CD4-positive, alpha-beta T cell treated with Interleukin-15 for 4 hours (primary cell): ENCODE measurements at places on chromosomes 5 and 9.

DNA sequence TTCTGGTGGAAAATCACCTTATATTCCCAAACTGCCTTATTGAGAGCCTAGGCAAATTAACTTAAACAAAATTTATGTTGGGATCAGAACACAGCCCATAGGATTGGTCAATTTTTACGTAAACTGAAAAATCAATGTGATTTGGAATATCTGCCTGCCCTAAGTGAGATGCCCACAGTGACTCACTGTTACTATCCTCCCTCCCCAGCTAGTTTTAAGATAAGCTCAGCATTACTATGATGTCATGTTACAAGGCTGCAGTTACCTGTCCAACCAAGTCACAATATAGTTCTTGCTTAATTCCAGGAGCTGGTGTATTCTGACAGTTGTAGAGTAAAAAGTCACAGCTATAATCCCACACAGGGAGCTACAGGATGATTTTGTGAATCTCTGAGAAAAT lies 23.1 kb downstream of the SKP1 start:
- no peak for DNase-seq

DNA sequence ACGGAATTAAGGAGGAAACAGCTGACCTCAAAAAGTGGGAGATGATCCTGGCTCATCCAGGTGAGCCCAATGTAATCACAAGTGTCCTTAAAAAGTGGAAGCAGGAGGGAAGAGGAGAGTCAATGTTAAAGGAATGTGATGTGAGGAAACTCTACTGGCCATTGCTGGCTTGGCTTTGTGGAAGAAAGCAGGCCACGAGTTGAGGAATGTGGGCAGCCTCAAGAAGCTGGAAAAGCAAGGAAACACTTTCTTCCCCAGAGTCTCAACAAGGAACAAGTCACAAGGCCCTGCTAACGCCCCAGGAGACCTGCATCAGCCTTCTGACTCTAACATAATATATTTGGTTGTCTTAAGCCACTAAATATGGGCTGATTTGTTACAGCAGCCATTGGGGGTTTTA lies 252.8 kb downstream of the PSAT1 start:
- DNase-seq, result no peak

DNA sequence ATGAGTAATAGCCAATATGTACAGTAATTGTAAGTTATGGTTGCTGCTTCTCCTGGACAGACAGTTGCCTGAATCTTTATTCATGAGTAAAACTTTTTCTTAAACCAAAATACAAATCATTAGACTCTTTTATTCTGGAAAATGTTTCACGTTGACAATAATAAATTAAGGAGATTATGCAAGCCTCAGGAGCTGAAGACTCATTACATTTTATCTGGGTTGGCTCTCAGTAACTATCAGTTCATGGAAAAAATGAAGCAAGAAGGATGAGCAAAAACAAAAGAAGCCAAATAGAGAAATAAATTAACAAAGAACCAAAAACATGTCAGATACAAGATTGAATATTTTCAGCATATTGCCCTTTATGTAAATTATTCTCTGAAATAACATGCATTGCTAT lies 88.9 kb upstream of the PRR16 start:
- no peak for DNase-seq

- DNase-seq, result no peak
Measured at GRCh38 chr9:136670576-136671253, 8.0 kb downstream of the EGFL7 start.

GRCh38 chr5:68331192-68332079 lies 115.9 kb downstream of the PIK3R1 start:
- DNase-seq, result no peak

- DNase-seq, result no peak
Measured at GRCh38 chr5:61120534-61120933, 41.7 kb downstream of the SMIM15 start.

GRCh38 chr9:4796988-4797853 lies 4.5 kb downstream of the RCL1 start:
- peak; percentile 14 for DNase-seq

DNA sequence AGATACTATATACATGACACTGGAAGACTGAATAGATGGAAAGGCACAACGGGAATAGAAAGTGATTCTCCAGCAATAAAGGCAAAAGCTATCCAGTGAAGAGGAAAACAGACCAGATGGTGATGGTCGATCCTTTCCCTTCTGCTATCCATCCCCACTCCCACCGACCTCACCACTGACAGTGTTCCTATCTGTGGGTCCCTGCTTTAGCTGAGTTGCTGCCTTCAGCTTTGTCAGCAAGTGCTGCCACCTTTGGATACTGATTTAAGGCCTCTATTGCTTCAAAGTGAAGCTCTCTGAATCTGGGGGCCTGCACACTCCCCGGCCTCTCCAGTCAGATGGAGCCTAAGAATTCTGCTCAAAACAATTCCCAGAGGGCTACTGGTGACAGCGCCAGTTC lies 32.3 kb downstream of the EPB41L4A start:
- no peak for DNase-seq

DNA sequence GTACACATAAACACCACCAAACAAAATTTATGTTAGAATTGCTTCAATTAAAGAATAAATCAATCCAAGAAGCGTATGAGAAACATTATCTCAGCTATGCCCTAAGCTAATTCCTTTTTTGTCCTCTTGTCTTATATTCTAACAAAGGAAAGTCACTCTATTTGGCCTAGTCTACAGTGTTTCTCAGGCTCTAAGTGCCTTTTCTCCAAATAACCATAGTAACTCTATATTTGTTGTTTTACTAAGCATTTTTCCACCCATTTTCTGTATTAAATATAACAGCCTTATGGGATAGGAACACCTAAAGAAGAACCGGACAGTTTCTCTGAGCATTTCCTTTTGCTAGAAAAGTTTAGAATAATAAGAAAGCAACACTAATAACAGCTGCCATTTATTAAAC lies 120.1 kb upstream of the MTAP start:
- DNase-seq, result no peak

DNA sequence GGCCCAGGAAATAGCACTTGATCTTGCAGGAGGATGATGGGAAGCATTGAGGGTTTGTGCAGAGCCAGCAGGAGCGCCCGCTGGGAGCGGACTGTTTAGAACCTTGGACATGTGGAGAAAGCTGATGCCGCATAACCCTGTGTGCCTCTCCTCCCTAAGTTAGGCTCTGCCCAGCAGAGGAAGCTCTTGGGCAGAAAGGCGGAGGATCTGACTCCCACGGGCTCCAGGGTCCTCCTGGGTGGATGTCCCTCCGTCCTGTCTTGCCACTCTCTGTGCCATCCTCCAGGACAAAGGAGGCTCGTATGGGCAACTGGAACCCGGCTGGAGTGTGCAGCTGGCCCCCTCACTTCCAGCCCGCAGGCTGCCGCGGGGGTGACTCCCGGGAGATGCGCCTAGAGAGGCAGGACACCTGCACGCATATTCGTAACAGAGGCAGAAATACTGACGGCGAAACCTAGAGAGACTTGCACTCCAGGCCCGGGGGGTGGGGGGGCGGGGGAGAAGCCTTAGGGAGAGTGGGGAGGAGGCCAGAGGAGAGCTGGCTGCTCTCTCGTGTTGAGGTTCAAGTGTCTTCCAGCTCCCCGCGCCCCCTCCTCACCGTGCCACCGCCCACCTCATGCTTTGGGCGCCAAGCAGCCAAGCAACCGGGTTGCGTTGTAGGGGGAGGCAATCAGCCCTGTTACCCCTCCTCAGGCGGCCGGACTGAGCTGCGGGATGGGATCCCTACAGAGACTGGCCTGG lies 5.4 kb upstream of the FOXE1 start:
- DNase-seq, result no peak

DNA sequence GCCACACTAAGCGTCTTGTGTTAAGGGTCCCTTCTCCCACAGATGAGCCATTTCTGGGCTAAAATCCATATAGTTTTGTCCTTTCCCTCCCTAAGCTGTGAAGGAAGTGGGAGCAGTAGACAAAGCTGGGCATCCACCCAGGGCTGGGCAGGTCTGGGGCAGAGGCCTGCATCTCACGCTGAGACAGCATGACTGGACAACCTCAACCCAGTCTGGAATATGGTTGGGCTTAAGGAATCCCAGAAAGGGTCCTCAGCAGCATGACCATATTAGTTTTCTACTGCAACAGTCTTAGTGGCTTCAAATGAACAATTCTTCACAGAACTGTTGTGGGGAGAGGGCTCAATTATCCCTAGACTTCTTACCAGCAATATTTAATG lies 173.8 kb downstream of the AUH start:
- no peak for DNase-seq

- DNase-seq, result no peak
Measured at GRCh38 chr5:160361624-160362228, 8.7 kb downstream of the C1QTNF2 start.

GRCh38 chr5:71699751-71700150 lies 19.3 kb upstream of the CARTPT start:
- DNase-seq, result no peak

- DNase-seq, result no peak
Measured at GRCh38 chr9:131843989-131844744, 104.3 kb upstream of the RAPGEF1 start.

DNA sequence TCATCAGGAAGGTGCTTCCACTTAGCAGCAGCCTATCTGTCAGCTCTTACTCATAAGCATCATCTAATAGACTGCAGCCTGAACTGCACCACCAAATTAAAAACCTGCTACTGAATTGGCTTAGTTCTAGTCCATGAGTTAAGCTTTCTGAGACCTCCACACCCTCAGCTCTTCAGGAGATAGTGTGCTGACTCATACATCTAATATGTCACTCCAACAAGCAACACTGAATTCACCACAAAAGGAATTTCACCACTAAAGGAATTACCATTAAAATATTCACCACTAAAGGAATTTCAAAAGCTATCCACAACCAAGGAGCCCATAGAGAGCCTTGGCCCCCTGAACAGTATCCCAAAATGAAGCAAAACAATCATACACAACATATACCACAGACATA lies 418.5 kb upstream of the RORB start:
- no peak for DNase-seq

DNA sequence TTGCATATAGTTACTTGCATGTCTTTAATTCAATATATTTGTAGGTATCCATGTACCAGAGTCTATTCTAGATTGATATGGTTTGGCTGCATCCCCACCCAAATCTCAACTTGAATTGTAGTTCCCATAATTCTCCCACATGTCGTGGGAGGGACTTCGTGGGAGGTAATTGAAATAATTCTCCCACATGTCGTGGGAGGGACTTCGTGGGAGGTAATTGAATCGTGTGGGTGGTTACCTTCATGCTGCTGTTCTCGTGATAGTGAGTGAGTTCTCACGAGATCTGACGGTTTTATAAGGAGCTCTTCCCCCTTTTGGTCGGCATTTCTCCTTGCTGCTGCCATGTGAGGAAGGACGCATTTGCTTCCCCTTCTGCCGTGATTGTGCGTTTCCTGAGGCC lies 16.5 kb downstream of the FBXL7 start:
- no peak for DNase-seq

DNA sequence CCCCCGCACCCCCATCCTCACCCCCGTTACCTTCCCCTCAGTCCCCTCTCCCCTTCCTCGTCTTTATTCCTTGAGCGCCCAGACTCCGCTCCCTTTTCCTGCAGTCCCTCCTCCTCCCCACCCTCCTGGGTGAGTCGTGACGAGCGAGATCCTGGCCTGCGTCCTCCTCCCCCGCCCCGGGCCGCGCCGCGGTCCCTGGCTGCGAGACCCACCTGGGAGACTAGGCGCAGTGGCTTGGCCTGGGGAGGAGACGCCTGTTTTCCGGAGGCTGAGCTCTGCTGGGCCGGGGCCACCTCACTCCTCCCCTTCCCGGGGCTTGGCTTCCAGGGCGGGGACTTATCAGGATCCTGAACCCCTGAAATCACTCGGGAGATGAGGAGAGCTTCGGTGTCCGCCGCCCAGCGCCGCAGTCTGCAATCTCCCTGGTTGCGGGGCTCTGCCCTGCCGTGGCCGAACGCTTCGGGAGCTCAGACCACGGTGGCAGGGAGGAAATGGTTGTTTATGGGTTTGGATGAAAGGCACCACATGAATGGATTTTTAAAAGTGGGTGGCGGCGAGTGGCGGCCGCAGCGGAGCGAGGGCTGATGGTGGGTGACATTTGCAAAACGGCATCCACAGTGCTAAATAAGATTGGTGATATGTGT lies 984 bp downstream of the STXBP1 start:
- DNase-seq, result peak; percentile 16

- DNase-seq, result no peak
Measured at GRCh38 chr5:72608297-72608696, 101.1 kb upstream of the ZNF366 start.

GRCh38 chr9:95585824-95586223 lies 69.1 kb upstream of the PTCH1 start:
- no peak for DNase-seq

- no peak for DNase-seq
Measured at GRCh38 chr9:12629067-12629466, 64.1 kb upstream of the TYRP1 start.

- no peak for DNase-seq
Measured at GRCh38 chr9:115668521-115668920, 485.1 kb upstream of the PAPPA start.

DNA sequence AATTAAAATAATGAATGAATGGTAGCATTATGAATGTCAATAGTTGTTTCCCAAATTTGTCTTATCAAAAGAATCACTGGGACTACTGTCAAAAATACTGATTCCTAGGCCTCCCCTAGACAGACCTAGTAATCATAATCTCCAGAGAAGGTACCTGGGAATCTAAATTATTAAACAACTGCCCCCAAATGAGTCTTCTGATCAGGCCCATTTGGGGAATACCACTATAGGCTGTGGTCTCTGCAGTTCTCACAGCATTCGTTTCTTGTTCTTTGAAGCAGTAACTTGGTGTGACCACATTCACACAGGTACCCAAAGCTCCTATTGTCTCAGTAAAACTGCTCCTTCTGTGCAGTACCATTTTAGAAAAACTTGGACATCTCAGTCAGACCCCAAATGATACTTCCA lies 230.9 kb downstream of the PIK3R1 start:
- DNase-seq, result no peak

- DNase-seq, result no peak
Measured at GRCh38 chr9:38771593-38771992, 51.7 kb upstream of the FAM240B start.

DNA sequence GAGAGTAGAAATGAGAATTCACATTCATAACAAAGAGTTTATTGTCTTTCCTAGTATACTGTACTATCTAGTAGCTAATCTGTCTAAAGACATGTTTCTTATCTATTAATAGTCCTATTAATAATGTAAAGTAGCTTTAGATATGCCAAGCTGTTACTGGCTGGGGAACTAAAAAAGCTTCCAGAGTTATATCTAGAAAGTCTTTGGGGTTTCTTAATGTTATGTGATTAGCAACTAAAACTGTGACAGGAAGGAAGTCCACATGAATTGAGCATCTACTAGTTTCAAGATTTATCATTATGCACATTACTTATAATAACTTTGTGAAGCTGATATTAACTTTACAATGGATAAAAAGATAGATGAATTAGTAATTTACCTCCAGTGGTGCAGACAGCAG lies 122.7 kb upstream of the CDKN2B start:
- no peak for DNase-seq

DNA sequence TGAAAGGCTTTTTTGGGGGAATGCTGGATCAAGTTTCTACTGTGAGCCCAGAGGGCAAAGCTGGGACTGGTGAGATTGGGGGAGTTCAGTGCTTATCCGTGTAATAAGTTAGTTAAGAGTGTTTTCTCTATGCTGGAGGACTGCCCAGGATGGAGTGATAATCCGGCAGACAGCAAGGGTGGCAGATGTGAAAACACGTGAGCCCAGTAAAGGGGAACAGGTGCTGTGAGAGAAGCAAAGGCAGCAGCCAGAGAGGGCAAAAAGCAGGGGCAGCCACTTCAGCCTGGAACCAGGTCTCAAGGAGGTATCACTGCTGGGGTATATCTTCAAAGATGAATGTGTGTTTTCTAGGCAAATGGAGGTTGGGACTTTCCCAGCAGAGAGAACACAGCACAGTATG lies 53.9 kb downstream of the GALNT10 start:
- no peak for DNase-seq

- DNase-seq, result no peak
Measured at GRCh38 chr5:8347984-8348383, 479.0 kb downstream of the MTRR start.

GRCh38 chr5:113245427-113246225 lies 189.2 kb downstream of the TSSK1B start:
- no peak for DNase-seq
